ENCODE measurements at places on chromosomes 2 and 18.

GRCh38 chr18:12928206-12928605 lies 19.6 kb upstream of the SEH1L start:
- DNase-seq = no peak

GRCh38 chr2:15941871-15942710 lies 1.7 kb downstream of the MYCN start:
- peak; percentile 44 for DNase-seq

GRCh38 chr2:127733816-127734537 lies 32.7 kb downstream of the SFT2D3 start:
- no peak for DNase-seq

DNA sequence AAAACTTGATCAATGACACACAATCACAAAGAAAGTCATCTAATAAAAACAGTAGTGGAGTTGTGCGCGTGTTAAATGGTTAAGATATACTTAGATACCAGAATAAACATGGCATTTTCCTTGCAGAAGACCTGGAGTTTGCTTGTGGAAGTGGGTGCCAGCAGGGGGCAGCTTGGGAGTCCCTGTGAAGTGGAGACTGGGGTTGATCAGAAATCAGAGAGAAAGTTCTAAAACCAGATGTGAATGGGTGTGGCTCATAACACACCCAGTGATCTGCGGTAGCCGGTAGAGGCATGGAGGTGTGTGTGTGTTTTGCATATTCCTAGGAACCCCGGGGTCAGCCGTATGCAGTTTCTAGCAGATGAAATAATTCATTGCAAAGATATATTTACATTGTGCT lies 300.1 kb upstream of the TRIB2 start:
- no peak for DNase-seq

DNA sequence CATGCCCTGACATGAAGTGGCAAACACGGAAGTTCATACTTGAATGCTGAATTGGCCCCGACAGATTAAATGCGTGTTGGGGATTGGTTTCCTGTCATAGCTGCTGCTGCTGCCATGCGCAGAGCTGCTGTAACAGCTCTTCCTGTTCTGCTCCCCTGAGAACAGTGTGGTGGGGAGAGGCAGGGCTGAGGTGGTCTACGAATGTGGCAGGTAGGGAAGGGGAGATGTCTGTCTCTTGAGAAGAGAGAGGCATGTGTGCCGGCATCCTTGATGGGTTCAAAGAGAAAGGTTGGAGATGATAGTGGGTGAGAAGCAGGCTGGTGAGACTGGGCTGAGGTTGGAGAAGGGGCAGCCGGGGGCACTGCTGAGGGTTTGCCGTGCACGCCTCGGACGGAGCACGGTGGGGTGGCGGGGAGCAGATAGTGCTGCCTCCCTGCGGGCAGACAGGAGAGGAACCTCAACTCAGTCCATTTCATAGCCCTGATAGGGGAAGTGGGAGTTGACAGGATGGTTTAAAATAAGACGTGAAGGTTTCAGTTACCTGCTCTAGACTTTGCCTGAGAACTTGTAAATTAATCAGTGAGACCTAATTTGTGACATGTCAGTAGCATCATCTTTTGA lies 46.1 kb downstream of the TMEM185B start:
- DNase-seq = peak; percentile 83

- peak; percentile 9 for DNase-seq
These were observed 128.7 kb downstream of the RNF144A start for GRCh38 chr2:7045601-7046590.

DNA sequence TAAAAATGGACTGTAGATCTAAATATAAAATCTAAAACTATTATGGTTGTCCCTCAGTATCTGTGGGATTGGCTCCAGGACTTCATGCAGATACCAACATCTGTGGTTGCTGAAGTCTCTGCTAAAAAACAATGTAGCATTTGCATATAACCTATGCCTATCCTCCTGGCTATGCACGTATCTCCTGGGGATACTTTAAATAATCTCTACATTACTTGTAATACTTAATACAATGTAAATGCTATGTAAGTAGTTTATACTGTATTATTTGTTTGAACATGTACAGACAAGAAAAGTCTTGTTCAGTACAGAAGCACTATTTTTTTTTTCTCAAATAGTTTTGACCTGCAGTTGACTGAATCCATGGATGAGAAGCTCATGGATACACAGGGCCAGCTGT lies 134.9 kb downstream of the ZAP70 start:
- DNase-seq = no peak

GRCh38 chr2:228938629-228939028 lies 332.5 kb downstream of the PID1 start:
- no peak for DNase-seq

GRCh38 chr2:42001711-42002201 lies 46.1 kb upstream of the PKDCC start:
- DNase-seq = no peak

- DNase-seq = no peak
These were observed 151.3 kb upstream of the NCK2 start for GRCh38 chr2:105593221-105593967.

DNA sequence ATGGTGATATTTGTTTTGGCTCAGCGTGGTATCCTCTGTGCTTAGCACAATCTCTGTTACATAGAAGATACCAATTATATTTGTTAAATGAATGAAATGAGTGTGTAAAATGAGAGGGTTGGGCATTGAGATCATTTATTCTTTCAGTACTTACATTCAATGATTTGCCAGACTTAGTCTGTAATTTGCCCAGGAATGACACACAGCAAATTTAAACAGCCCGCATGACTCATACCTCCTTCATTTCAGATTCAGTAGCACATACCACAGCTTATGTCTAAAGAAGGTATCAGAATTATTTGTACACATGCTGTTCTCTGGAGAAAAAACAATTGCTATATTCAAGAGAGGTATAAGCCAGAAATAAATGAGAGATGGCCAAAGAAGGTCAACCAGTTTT lies 37.0 kb downstream of the KLHL14 start:
- no peak for DNase-seq

GRCh38 chr2:15995603-15996002 lies 55.3 kb downstream of the MYCN start:
- no peak for DNase-seq

DNA sequence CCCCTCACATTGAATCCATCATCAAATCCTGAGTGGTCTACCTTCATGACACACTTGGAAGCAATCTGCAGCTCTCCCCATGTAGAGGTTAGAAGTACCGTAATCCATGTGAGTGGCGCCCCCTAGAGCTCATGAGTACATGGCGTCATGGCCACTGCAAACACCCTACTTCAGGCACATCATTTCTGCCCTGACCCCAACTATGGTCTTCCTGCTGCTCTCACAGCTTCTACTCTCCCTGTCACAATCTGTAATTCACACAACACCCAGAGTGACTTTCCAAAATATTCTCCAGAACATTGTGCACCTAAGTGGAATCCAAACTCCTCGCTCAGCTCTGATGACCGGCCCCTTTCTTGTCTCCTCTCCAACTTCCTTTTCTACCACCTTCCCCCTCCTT lies 141.9 kb downstream of the ANKRD44 start:
- DNase-seq = peak; percentile 63

DNA sequence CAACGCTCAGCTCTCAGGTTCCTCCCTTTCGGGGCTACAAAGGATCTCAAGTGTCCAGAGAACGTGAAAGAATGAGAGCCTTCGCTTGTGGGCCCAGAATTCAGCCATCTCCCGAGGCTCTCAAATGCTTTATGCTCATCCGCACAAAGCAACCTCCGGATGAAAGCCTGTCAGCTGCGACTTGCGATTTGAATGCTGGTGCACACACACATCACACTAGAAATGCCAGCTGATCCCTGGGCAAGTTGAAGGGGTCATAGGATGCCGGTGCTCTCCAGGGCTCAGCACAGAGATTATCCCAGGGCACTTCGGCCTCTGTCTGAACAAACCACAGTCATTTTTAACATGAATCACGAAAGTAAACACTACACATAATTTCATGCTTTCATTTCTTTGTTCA lies 141.8 kb upstream of the MYT1L start:
- no peak for DNase-seq

DNA sequence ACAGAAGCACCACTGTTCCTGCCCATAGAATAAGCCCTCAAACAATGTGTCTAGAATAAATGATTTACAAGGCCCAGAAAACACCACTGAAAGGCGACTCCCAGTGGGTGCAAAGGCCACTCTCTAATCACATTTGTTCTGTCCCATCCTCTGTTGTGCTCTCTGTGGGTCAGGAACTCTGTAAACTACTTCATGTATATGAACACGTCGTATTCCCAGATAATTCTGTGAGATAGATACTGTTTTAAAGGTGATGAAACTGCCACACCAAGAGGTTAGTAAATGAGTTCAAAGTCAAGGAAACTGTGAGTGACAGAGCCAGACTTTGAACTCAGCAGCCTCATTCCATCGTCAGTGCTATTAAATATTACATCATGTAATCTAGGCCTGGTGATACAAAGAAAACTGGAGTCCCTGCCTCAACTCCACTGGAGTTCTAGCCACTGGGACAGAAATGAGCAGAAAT lies 269.7 kb upstream of the DCC start:
- DNase-seq = no peak

DNA sequence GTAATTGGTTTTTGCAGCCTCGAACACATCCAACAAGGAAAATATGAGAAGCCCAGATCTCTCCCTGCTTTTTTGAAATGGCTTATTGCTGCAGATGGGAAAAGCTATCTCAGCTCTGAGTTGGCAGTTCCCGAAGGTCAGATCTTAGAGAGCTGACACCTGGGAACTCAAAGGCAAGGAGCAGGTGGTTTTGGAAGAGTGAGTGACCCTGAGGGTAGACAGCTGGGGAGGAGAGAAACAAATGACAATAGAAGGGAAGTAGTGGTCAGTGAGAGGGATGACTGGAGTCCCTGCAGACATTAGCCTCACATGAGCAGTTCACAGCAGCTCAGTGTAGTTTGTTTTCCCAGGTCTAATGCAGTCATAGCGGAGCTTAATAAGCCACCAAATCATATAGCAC lies 317.9 kb downstream of the STK39 start:
- DNase-seq = no peak

- DNase-seq = peak; percentile 60
These were observed 73.8 kb downstream of the MAP3K20 start for GRCh38 chr2:173149491-173149890.

Measured in GM13976 (cell line).